Amygdala (tissue), 56 donors: ENCODE measurements at places on chromosomes 12 and 14.

GRCh38 chr14:64201296-64201695, 92.9 kb downstream of the ESR2 start:
- no peak for DNase-seq

- DNase-seq: no peak
Observed at GRCh38 chr12:40565029-40565633, 127.1 kb upstream of the CNTN1 start.

- DNase-seq: no peak
Observed at GRCh38 chr12:109858764-109859163, 21.6 kb downstream of the GLTP start.

DNA sequence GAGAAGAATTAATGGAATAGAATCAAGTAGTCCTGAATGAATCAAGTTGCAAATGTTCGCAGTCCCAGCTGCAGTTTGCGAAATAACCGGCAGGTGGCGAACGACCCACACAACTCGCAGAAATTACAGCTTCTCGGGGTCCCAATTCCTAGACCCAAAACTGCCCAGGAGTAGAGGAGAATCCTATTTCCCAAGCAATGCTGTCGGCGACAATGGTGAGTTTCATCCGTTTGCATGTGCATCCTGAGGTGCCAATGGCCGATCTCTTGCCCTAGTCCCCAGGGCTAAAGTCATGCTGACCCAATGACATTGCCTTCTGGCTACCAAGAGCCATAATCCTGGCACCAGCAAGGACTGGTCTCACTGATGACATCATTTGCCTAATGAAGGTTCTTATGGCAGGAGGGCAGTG, 8.5 kb upstream of the ASCL1 start:
- DNase-seq: peak; percentile 49

- DNase-seq: no peak
Observed at GRCh38 chr12:27014859-27015729, 910 bp upstream of the TM7SF3 start.

GRCh38 chr12:67237231-67237630, 31.9 kb upstream of the CAND1 start:
- DNase-seq: no peak

DNA sequence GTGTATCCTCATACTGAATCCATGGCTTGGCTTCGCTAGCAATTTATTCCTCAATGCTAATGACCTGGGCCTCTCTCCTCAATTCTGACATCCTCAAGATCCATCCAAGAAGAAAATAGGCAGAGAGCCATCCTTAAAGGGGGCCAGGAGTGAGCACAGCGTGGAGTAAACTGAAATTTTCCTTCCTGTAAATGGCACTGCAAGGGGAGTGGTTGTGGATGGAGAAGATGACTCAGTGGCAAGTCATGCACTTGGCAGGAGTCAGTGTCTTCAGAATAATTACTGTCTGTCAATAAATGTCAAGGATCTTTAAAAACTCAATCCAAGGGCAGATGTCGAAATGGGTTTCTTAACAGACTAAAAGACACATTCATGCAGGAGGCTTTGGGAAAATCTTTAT, 88.0 kb upstream of the TMEM132C start:
- no peak for DNase-seq

- DNase-seq: no peak
Observed at GRCh38 chr12:93790472-93791152, 113.4 kb downstream of the CRADD start.

DNA sequence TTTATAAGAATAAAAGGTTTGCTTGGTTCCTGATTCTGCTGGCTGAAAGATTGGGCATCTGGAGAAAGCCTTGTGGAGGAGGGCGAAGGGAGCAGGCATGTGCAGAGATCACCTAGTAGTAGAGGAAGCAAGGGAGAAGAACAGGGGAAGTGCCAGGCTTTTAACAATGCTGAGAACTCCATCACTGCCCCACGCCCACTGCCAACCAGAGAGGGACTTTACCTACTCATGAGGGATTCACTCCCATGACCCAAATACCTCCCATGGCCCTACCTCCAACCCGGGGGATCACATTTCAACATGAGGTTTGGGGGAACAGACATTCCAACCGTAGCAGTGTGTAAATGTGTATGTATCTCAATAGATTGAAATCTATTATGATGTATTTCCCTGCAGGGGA, 360.3 kb downstream of the GLT1D1 start:
- DNase-seq: no peak

DNA sequence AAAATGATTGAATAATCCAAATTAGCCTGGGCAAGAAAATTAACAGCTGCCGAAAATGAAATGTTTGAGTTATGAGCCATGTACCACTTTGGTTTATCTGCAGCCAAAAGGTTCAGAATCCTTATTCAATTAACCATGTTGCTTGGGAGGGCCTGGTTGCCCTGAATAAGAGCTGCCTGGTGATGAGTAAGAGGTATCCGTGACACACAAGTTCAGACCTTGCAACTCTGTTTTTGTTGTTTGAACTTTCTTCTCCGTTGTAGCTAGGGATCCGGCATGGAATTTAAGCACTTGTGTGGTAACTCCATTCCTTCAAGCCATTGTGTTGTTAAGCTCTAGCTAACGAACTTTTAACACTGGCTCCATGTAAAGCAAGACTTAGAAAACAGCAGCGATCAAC, 35.7 kb downstream of the FOXA1 start:
- no peak for DNase-seq

DNA sequence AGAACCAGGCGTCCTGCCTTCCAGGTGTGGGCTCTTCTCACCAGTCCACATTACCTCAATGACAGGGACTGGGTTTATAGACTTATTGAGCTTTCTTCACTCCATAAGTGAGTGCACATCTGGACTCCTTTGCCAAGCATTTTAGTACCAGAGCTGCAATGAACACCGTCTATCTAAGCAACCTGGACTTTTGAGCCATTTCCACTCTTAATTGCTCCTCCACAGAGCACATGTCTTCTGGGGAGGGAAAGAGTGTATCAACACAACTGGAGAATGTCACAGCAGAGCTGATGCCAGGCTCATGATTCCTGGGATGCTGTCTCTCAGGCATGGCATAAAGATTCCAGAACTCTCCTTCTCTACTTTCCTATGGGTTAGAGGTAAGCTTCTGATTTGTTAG, 43.0 kb upstream of the BDKRB2 start:
- no peak for DNase-seq

DNA sequence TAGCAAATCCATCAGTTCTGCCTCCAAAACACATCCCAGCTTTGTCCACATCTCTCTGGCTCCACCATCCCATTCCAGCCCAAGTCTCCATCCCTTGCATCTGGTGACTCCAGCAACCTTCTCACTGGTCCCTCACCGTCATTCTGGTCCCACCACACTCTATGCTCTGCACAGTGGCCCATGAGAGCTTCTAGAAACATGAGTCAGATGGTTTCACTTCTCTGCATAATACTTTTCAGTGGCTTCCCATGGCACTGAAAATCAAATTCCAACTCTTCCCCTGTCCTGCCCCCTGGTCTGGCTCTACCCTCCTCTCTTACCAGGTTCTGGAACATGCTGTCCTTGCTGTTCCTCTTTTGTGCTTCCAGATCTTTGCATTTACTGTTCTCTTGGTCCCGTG, 17.2 kb upstream of the C12orf76 start:
- no peak for DNase-seq

DNA sequence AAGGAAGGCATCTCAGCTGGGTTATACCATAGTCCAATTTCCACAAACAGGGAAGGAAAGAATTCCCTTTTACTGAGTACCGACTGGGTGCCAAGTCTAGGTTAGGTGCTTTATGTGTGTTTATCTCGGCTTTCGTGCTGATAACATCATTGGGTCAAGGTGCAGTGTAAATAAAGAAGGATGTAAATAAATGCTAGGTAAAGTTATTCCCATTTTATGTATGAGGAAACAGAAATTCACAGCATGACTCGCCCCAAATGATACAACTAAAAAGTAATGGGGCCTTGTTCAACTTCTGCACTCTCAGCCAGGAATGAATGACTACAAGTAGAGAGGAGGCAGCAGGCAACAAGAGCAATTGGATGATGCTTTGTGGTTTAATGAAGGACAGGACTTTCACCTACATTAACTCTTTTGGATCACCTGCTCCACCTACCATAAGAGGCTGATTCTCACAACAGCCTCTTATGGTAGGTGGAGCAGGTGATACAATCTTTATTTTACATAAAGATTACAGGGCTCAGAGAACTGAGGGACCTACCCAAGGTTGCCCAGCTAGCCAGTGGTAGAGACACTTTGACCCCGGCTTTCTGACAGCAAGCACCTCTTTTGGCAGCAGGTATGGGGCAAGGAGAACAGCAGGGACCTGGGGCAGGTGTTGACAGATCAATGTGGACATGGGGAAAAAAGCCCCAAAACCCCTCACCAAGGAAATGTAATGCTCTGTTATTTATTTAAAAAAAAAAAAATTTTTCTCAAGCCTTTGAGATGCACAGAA, 213.4 kb upstream of the NUDT4 start:
- DNase-seq: no peak

DNA sequence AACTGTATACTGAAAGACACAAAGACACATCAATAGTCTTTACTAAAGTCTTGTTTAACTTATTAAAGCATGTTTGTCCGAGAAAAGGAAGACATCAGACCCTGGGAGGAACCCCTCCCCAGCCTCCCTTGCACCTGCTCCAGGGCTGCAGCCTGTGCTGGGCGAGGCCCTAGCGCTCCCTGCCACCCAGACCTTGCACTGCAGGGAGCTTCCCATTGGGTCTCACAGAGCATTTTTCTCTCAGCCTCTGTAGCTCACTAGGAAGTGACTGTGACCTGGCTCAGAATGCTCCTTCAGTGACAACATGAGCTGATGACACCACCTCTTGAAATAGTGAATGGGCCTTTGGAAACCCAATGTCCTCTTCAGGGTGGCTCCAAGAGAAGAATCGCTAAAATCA, 461.2 kb downstream of the TMEM121 start:
- no peak for DNase-seq

DNA sequence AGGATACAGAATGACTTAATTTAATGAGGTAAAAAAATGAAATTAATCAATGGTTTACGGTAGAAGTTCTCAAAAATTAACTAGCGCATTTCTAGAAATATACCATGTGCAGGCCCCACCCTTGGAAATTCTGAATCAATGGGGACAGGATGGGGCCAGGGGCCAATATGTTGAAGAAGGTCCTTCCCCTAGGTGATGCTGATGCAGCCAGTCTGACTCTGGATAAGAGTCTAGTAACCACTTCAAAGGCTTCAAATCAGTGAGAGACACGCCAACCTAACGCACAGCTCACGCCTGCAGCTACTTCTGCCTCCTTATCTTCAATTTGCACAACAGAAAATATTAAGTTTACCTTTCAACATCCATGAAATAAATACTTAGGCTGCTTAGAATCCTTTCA, 14.9 kb downstream of the GIT2 start:
- DNase-seq: no peak
